ENCODE measurements at places on chromosomes 3 and 15. TPM values are rescaled to one million over a fixed set of nuclear protein-coding genes. Genes with fewer than 3 reads are reported as not detected.

Gene TM4SF18
- polyA plus RNA-seq = not detected

Gene SENP7
- polyA plus RNA-seq = 20.1 TPM

Gene GOLIM4
- 434 TPM for polyA plus RNA-seq

Gene CDCP1
- 0.09 TPM for polyA plus RNA-seq

Gene SLC9C1
- not detected for polyA plus RNA-seq

Gene STAC
- polyA plus RNA-seq = 0.85 TPM
